ENCODE measurements at places on chromosomes 3 and 15. TPM values are rescaled to one million over a fixed set of nuclear protein-coding genes. Genes with fewer than 3 reads are reported as not detected.

DNA sequence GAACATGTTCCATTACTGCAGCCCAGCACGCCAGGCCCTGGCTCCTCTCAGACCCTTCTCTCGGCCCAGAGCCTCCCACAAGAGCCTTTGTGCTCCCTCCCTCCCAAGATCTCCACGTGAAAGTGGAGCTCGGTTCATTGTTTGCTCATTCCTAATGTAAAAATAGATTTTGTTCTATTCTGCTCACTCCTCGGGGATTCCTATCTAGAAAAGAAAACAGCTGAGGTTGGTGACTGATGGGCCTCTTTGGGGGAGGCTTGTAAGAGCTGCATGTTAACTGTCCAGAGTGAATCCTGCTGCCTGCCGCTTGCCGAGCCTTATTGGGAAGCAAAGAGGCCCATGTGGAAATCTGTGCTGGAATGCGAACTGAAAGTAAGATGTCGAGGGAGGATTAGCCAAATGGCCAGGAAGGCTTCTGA, 267.1 kb downstream of the LRTM1 start:
- DNase-seq = no peak

The ZPLD1 gene
- total RNA-seq = not detected

The IL17RB gene
- 18.6 TPM for total RNA-seq

The DLL4 gene
- 21.6 TPM for total RNA-seq

All from colonic mucosa (tissue), 4 donors.